Stimulated activated CD4-positive, alpha-beta T cell treated with anti-CD3 and anti-CD28 coated beads, Interleukin-1b, Interleukin-23, amount 100 ng/mL, for 1 hour (primary cell): ENCODE measurements at places on chromosomes 11 and 22.

DNA sequence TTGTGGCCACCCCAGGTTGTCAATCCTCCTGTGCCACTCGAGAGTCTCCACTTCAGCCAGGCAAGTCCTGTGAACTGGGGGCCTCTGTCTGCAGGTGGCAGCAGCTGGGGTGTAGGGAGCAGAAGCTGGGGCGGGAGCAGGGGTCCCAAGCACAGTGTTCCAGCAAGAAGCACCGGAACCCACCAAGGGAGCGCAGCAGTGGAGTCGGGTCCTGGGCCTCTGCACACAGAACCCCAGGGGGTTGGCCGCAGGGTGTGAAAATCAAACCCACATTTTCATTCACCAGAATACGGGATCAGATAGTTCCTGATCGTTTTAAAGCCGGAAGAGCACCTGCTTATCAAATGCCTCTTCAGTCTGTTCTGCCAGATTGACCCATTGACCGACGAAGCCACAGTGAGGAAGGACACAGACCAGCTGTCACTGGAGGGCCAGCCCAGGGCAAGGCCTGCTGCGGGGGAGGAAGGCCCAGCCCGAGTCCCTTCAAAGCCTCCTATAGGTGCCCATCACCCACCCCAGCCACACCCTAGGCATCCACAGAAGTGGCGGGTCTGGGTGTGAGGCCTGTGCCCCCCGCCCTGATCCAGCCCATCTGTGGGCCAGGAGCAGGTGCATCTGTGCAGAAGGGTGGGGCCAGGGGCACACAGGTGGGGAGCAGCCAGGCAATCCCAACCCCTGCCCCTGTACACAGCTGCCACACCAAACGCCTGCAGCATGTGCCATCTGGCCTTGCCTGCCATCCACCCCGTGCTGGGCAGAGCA is 34.1 kb downstream of the RSPH14 start:
- DNase-seq, result no peak

DNA sequence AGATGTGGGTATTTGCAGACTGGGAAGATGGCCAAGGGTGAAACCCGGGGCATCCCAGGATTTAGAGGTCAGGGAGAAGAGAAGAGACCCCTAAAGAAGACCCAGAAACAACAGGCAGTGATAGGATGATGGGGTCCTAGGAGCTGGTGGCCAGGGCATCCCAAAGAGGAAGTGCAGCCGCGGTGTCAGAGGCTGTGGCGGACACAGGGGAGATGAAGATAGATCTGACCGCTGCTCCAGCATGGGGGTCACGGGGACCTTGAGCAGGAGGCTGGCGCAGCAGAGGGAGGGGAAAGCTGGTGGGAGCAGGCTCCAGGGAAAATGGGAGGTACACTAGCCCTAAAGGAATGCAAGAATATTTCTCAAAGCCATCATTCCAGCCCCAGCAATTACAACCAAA is 47.3 kb downstream of the CTTN start:
- DNase-seq, result no peak

GRCh38 chr11:117019871-117020270 is 78.4 kb downstream of the SIK3 start:
- DNase-seq, result no peak

DNA sequence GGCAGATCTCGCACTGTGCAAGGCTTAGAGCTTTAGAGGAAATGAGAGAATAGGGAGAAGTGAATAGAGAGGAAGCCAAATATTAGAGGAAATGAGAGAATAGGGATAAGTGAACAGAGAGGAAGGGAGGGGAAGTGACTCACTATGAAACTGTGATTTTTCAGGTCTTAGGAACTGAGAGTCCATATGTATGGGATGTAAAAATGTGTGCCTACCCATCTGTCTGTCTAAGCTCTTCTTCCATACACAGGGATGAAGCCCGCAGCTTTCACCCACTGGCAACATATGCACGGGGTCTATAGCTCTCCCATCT is 6.4 kb upstream of the CCDC86 start:
- no peak for DNase-seq
